ENCODE measurements at places on chromosomes 7 and 10.

DNA sequence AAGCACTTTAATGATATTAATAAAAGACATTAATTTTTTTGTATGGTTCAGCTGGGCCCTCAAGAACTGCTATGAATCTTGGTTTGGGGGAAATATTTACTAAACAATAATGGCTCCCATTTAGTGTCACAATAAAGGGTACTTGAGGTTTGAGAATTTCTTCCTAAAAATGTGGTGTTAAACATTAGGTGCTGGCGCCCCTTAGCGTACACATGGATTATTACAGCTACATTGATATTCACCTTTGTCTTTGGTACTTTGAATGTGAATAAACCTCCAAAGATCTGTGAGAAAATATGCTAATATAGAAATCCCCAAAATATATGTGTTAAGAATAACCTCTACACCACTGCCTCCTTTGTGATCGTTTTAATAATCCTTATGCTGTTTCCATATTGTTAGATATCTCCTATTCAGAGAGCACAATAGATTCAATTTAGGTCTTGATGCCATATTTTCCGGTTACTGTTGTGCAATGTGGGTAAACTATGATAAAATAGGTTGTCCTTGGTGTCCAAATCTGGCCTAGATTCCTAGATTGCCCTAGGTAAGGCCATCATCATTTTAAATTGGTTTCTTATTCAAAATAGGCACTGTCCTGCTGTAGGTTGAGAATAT is 161.8 kb upstream of the CACNA2D1 start:
- no peak for DNase-seq

- DNase-seq = no peak
These were observed 158.1 kb downstream of the CTNNA3 start for GRCh38 chr10:67537906-67538305.

DNA sequence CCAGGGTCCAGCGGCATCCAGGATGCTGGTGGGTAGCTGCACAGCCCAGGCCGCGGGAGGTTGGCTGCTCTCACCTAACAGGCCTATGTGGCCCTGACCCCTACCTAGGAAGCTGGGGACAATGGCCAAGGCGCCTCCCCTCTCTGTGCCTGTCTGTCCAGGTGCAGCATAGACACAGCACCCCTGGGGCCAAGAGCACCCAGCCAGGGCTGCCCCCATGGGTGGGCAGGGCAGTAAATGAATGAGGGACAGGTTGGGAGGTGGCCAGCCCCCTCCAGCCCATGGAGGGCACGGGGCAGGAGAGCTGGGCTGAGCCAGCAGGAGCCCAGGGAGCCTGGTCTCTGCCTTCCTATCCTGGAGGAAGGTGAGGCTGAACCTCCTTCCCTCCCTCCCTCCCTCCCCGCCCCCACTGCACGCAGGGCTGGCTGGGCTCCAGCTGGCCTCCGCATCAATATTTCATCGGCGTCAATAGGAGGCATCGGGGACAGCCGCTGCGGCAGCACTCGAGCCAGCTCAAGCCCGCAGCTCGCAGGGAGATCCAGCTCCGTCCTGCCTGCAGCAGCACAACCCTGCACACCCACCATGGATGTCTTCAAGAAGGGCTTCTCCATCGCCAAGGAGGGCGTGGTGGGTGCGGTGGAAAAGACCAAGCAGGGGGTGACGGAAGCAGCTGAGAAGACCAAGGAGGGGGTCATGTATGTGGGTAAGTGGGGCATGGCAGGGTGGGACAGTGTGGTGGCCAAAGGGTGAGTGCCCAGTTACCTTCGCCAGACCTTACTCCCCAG is at the start of gene SNCG:
Gene SNCG (plus strand): TSS at position 484 of the 785 bp plus-strand sequence. CDS start 99 bp downstream, at position 583.
- DNase-seq = no peak

GRCh38 chr7:154863766-154864522 is 139.0 kb downstream of the PAXIP1 start:
- DNase-seq = no peak

DNA sequence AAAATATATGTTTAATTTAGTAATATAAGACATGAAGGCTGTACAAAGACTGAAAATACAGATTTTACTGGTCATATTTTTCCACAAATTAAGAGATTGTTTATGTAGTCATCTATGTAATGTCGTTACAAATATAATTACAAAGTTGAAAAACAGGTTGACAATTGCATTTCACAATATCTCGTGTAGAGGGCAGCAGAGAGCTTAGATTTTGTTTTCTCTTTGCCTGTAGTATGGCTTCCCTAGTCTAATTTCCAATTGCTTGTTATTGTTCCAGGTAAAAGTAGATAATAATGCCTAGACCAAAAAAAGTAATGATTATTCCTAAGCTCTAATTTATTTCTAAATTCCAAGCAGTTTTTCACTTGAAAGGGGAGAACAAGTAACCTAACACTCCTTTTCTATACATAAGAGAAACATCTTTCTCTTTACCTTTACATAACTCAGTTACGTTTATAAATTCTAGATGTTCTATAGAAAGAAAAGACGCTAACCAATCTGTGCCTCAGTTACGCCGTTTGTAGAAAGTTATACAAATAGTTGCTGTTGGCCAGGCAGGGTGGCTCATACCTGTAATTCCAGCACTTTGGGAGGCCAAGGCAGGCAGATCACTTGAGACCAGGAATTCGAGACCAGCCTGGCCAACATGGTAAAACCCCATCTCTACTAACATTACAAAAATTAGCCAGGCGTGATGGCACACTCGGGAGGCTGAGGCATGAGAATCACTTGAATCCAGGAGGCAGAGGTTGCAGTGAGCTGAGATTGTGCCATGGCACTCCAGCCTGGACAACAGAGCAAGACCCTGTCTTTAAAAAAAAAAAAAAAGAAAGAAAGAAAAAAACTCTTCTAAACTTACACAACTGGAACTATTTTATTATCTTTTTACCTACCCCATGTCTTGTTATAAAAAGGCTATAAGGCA is 30.0 kb downstream of the NET1 start:
- DNase-seq = peak; percentile 21

GRCh38 chr10:7542189-7542914 is 124.4 kb downstream of the ITIH5 start:
- no peak for DNase-seq

- DNase-seq = no peak
These were observed 745.5 kb upstream of the POT1 start for GRCh38 chr7:125675169-125675568.

Measured in stimulated activated CD4-positive, alpha-beta T cell treated with anti-CD3 and anti-CD28 coated beads, Interleukin-2, amount 100 ng/mL, for 4 hours (primary cell).